Cerebellar cortex (tissue), 1 donor: ENCODE measurements at places on chromosomes 4 and X.
A peak's percentile ranks its signal among the peaks of the same experiment; 100 is the strongest.

DNA sequence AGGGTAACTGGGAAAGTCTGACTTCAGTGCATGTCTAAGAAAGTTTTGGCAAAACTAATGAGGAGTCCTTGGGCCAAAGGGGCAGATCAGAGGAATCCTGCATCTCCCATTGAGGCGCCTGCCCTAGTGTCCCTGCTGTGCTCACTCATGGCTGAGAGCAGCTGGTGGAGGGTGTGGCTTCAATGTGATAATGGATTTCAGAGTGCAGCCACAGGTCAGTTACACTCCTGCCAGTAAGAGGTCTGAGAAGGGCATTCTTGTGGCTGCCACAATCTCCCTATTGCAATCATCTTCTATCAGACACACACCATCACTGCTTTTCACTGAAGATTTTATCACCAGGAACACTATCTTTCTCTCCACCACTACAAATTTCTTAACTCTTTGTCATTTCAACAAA, 457.1 kb downstream of the MID1IP1 start:
- no peak for DNase-seq

DNA sequence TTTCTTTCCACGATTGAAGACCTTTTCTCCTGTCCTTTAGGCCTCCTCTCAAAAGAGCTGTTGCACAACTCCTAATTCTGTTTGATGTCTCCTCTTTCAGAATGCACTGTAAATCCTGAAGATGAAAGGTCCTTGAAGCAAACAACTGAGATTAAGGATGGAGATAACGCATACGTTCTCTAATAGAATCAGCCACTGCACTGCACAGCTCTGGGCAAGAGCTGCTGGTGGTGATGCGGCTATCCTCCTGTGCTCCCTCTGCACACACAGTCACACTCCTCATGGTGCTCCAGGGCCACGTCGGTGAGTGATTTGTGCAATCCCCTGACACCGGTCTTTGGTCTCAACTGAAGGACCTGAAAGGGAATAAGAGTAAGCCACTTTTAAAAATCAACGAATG, 208.7 kb downstream of the PDGFC start:
- DNase-seq: no peak

- no peak for DNase-seq
Measured at GRCh38 chr4:72629540-72629939, 60.5 kb upstream of the ADAMTS3 start.

DNA sequence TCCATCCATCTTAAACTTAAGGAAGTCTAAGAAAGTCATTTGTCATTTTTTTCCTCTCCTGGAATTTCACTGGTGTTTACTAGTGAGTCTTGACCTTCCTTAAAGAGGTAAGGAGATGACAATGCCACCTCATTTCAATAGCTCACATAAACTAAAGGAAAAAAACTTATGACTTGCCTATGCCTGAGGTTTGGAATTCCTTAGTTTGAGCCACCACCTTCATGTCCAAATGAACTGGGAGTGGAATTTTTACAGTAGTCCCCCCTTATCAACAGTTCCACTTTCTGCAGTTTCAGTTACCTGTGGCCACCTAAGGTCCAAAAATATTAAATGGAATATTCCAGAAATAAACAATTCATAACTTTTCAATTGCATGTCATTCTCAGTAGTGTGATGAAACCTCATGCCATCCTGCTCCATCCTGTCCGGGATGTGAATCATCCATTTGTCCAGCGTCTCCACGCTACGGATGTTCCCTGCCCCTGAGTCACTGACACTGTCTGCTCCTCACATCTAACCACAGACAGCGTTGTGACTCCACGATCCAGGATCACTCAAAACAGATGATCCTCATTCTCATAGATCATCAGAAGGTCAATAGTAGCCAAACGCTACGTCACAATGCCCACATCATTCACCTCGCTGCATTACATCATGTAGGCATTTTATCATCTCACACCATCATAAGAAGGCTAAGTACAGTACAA, 177.4 kb downstream of the SH3KBP1 start:
- no peak for DNase-seq

GRCh38 chr4:160142579-160142978, 1039.7 kb downstream of the RAPGEF2 start:
- no peak for DNase-seq

GRCh38 chr4:57291911-57292310, 181.7 kb upstream of the IGFBP7 start:
- no peak for DNase-seq

GRCh38 chrX:38311743-38312142, 15.6 kb downstream of the RPGR start:
- DNase-seq: no peak

- no peak for DNase-seq
Measured at GRCh38 chrX:124229374-124229773, 103.1 kb upstream of the TEX13D start.

- no peak for DNase-seq
Measured at GRCh38 chrX:102606115-102606514, 6.8 kb downstream of the ARMCX5 start.

- no peak for DNase-seq
Measured at GRCh38 chr4:79331126-79331876, 5.4 kb upstream of the NAA11 start.

GRCh38 chr4:70315928-70316327, 18.9 kb upstream of the CABS1 start:
- no peak for DNase-seq

- DNase-seq: no peak
Measured at GRCh38 chr4:88333741-88334405, 44.8 kb upstream of the HERC6 start.

GRCh38 chr4:37383579-37384229, 139.2 kb downstream of the NWD2 start:
- DNase-seq: peak; percentile 25

DNA sequence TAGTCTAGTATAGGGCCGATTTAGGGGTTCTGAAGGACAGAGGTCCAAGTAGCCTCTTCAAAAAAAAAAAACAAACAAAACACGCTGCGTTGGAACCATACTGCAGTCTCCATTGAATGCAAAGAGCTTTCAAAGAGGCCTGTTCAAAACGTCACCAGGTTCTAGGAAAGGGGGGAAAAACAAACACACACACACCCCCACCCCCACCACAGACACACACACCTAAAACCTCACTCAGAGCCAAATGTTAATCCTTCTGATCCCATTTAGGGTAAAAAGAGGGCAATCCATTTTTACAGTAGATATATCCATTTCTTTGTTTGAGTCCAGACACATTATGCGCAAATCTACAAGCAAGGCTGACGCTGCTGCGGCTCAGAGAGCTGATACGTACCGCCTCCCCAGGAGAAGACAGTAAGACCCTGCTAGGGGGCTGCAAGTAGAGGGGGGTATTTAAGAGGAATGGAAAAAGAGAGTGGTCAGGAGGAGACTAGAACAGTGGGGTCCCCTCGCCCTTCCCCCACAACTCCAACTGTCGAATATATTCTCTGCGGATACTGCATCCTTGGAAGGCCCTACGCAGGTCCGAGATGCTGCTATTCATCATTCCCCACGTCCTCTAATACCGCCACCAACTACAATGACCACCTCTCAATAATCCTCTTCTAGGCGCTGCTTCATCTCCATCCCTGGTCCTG, 1.3 kb downstream of the NKRF start:
- DNase-seq: peak; percentile 15

- DNase-seq: no peak
Measured at GRCh38 chrX:97238632-97239031, 354.9 kb downstream of the RPA4 start.

- no peak for DNase-seq
Measured at GRCh38 chr4:119510395-119511149, 118.0 kb downstream of the PDE5A start.

- DNase-seq: no peak
Measured at GRCh38 chr4:47990145-47990544, 26.3 kb downstream of the CNGA1 start.

DNA sequence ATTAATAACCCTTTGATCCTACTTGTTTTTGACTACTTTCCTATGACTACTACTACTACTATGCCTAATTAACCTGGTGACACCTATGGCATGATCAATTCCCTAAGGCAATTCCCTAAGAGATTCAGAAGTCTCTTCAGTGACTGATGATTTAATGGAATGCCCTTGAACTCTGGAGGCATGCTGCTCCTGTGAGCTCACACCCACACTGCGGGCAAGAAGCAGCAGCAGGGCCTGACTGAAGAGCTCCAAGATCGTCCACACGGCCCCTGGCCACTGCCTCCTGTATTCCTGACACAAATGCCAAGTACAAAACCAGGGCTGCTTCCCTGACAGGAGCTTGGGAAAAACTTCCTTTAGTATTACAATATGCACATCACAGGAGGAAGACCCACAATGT, 74.2 kb upstream of the STS start:
- DNase-seq: no peak

GRCh38 chr4:141731481-141731880, 95.1 kb downstream of the IL15 start:
- DNase-seq: no peak

DNA sequence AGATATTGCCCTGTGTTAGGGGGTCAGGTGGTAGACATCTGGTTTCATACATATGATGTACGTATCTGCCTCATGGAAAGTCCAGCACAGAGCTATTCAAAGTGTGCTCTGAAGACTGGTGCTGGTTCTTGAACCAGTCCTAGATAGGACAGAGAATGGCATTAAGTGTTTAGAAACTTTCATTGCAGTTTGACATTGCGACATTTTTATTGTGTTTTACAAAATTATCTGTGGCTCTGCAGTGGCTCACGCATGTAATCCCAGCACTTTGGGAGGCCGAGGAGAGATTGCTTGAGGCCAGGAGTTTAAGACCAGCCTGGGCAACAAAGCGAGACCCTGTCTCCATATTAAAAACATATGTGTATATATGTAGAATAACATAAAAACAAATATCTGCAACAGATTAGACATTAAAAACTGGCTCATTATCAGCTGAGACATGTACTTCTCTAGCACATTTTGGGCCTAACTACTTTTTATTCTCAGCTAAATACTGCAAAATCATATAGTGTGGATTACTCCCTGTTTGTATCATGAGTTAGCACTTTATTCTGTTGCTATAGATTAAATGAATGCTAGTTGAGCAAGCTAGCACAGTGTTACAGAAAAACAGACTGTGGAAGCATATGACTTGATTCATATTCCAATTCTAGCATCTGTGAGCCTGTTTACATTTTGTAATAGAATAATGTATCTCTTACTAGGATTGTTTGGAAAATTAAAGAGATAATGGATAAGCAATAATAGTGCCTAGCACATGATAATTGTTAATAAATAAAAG, 57.1 kb downstream of the USP9X start:
- no peak for DNase-seq

- DNase-seq: no peak
Measured at GRCh38 chr4:157897855-157898370, 274.9 kb downstream of the GASK1B start.

DNA sequence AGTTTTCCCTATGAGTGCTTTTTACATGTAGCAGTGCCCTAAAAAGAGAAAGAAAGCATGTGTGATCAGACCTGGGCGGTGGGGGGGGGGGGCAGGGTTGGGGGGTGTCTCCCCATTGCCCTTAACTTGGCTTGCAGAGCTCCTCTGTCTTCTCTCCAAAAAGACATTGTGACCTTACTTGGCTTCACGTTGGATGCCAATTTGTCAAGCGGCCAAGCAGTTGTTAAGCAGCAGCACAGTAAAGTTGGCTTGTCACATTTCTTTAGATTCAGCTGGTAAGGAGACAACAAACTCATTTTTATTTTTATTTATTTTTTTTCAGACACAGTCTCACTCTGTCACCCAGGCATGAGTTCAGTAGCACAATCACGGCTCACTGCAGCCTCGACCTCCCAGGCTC, 57.3 kb upstream of the ZNF157 start:
- no peak for DNase-seq

- no peak for DNase-seq
Measured at GRCh38 chr4:6917461-6918271, 8.0 kb downstream of the TBC1D14 start.
